ENCODE measurements at places on chromosomes 6 and 20.

DNA sequence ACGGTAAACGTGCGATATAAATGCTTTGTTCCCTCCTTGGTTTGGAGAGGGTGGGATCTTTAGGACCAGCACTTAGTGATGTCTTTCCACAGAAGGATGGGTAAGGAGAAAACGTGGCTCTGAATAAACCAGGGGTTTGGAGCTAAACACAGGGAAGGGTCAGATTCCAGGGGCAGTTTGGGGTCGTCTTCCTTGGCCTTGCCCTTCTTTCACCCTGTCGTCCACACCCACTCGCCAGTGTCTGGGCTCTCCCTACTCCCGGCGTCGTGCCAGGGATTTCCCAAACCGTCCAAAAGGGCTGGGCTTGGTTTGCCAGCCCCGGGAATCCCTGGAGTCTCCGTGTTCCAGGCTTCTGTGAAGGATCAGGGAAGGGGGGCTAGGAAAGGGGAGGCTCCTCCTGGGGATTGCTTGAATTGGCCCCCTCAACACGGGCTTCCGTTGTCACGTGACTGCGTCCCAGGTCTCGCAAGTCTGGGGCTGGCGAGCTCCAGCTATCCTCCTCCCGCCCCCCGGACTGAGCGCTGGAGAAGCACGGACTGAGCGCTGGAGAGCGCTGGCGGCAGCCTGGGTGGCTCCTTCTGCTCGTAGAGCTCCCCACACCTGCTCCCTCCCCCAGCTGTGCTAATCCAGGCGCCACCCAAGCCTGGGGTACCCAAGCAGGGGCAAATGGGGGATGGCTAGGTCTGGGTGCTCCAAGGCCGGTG lies 9.4 kb upstream of the ARMC12 start:
- peak; percentile 23 for DNase-seq

DNA sequence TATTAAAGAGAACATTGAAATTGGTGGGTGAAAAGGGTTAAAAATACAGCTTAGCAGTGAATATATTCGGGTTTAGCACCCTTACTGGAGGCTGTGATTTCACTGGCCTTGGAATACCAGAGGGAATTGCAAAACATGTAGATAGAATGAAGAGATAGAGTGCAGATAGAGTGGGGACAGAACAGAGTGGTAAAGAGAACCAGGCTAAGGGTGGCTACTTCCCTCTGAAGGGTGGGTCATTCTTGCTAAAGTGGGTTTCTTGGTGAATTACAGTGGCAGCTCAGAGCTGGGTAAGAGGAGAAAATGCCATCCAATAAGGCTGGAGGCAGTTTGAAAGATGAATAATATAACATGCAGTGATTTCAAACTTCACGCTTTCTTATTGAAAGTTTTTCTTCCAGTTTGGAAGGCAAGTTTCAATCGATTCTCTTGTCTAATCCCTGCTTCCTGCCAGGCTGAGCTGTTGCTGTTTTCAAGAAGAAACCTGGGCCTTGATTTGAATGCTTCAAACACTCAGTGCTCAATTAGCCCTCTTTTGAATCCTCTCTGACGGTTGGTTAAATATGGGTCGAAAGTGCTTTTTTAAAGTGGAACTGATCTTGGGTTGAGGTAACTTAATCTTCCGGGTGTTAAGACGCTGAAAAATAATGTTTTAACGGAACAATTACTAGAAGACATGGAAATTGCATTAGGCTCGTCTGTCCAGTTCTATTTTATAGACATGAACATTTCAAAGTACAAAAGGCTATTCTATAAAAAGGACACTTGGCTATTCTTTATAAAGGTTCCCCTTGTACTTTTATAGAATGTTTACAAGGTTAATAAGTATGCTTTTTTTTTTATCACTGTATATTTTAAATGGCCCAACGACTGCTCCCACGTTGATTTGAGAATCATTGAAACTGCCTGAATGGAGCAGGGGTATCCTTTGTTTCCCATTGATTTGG lies 203.3 kb downstream of the BCAS1 start:
- DNase-seq, result no peak

DNA sequence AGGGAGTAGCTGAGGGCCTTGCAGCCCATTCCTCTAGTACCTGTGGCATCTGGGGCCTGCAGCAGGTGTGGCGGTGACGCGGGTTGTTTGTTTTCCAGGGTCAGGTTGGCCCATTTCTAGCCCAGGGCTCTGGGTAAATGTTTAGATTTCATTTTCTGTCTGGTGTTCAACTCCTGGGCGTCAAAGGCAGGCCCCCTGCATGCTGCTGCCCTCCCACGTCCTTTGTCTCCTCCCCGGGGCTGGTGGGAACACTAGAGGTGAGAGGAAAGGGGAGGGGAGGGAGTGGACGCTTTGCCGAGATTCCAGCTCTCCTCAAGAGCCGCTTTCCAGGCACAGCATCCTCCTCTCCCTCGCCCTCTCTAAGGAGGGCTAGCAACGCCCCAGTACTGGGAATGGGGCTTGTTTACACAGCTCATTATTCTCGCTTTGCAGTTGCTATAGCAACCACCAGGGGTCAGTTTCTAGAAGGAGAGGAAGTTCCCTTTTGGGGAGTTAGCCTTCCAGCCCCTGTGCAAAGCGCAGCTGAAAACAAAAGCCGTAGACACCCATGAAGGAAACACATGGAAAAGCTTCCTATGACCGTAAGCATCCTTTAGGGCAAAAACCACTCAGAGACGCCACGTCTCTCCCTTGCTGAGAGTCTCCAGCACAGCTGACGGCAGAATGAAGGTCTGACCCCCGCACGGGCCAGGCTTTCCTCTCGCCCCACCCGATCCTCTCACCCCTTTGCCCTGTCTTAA lies 170.6 kb downstream of the LY86 start:
- DNase-seq, result peak; percentile 85

GRCh38 chr6:99711925-99712324 lies 105.3 kb downstream of the PRDM13 start:
- no peak for DNase-seq

GRCh38 chr6:119340796-119341487 lies 8.6 kb downstream of the MAN1A1 start:
- peak; percentile 58 for DNase-seq

DNA sequence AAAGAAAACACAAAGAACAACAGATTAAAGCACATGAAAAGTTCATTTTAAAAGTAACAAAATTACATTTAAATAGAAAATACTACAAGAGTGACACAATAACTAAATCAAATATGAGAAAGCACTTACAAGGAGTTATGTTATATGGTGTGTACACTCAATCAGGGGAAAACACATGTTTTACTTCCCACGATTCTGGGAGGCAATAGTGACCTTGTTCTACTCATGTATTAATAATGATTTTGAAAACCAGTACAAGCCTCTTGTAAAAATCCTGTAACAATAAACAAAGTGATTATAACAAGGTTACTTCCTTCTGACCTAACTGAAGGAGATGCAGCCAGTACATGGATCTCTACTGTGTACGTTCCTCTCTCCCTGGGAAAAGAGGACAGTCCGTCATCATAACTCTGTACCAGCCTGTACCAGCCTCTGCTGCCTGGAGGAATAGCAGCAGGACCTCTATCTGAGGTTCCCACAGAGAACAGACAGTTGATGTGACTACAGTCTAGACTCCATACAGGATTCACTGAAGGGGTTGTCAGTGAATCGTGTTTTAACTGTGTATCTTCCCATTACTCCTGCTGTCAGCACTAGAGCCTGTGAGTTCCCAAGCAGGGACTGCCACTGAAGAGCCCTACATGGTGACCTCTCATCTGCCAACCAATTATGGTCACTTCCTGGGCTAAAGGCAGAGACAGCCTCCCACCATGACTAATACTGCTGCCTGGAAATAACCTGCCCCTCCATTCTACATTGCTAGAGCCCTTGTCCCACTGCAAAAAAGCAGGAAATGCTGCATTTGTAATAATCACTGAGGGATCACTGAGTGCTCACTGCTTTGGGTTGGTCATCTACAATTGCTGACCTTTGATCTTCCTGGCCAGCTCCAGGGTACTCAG lies 149.7 kb downstream of the KIF16B start:
- no peak for DNase-seq

GRCh38 chr6:39804466-39805065 lies 12.4 kb downstream of the DAAM2 start:
- no peak for DNase-seq

DNA sequence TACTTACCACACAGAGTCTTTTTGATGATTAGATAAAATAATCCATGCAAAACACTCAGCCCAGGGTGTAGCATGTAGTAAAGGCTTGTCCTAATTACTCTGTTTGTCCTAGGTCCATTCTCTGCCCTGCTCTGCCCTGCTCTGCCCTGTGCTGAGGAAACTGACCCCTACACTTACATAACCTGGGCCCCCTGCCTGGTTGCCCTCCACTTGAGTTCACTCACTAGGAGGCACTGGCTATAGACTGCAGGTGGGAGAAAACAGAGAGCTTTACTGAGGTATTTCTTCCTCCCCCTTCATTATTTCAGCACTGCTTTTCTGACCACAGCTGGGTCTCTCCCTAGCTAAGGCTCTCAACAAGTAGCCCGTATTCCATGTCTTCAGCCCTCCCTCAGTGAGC lies 70.9 kb upstream of the TBX18 start:
- no peak for DNase-seq

DNA sequence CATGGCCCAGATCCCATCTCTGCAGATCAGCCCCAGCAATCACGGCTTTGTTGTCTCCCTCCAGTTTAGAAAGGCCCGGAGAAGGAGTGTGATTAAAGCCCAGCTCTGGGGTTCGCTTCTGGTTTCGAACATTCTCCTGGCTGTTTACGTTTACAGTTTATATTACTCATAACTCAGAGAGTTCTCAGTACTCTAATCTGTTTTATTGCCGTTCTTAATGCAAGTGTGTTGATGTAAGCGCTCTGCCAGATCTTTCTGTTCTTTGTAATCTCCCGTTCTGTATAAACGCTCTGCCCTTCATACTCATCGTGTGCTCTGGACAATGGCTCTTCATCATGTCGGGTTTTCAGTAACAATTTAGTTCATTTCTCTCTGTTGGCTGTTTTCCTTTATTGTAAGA lies 118.0 kb upstream of the PRND start:
- no peak for DNase-seq

DNA sequence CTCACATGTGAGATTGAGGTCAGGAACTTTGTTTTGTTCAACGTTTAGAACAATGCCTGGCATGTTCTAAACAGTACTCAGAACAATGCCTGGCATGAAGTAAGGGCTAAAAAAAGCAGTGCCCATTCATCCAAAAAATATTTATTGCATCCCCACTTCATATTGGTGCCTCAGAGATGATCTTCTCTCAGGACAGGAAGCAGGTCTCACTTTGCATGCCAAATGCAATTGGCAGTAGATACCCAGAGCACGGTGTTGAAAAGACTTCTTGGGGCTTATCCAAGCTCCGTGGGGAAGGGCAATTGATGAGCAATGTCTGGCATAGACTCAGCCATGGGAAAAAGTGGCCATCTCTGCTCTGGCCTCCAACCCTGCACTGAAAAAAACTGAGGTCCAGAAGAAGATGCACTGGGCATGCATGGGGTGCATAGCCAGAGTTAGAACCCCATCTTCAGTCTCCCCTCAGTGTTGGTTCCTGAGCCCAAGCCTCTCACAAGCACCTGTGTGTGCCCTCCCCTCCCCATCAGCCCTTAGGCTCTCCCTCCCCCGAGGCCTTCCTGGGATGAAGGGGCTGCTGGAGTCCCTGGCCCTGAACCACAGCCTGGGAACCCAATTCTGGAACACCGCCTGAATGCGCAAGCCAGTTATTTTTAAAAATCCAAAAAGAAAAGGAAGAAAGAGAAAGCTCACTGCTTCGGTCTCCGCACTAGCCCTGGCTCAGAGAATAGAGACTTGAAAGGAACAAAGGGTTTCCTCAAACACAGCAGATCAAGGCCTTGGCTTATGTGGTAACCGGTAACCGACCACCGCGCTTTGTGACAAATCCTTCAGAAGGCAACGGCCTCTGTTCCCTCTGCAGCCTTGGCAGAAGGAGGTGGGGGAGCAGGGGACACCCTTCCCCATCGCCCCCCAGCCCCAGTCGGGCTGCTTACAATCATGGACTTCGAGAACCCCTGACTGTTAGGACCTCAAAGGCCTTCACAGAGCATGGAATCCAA lies 78.5 kb upstream of the SIRPA start:
- no peak for DNase-seq

GRCh38 chr20:3193806-3194616 lies 10.5 kb downstream of the DDRGK1 start:
- no peak for DNase-seq

DNA sequence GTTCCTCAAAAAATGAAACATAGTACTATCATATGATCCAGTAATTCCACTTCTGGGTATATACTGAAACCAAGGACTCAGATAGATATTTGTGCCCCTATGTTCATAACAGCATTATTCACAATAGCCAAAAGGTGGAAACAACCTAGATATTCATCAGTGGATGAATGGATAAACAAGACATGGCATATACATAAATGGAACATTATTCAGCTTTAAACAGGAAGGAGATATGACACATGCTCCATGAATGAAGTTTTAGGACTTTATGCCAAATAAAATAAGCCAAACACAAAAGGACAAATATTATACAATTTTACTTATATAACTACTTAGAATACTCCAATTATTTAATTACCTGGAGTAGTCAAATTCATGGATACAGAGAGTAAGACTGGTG lies 16.4 kb downstream of the PLCB1 start:
- DNase-seq, result no peak
